ENCODE measurements at places on chromosomes 3 and 15.

DNA sequence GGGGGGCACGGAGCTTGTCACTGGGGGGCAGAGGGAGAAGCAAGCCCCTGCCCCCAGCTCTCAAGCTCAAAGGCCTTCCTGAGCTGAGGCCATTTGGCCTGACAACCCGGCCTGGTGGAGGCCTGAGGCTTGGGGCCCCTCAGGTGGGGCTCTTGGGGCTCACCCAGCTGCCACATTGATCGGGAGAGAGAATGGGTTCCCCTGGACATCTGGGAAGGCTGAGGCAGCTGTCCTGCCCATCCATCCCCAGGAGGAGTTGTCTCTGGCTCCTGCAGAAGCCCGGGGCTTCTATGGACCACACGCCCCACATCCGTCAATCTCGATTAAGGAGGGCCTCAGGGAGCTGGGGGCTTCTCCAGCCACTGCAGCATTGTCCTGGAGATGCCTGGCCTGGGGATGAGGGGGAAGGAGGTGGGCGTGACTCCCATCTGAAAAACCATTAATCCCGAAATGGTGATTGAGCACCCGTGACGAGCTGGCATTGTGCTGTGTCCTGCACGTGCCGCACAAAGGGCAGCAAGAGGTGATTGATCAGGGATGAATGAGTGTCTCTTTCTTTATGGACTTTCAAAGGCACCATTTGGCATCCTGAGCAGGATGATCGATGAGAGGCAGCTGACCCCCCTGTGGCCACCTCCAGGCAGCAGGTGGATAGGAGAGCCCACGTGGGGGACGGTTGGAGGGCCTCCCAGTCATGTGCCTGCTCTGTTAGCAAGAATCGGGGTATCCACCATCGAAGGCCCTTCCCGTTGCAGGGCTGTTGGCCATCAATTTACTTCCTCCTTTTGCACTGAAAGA, 17.2 kb upstream of the CRABP1 start:
- DNase-seq: no peak

DNA sequence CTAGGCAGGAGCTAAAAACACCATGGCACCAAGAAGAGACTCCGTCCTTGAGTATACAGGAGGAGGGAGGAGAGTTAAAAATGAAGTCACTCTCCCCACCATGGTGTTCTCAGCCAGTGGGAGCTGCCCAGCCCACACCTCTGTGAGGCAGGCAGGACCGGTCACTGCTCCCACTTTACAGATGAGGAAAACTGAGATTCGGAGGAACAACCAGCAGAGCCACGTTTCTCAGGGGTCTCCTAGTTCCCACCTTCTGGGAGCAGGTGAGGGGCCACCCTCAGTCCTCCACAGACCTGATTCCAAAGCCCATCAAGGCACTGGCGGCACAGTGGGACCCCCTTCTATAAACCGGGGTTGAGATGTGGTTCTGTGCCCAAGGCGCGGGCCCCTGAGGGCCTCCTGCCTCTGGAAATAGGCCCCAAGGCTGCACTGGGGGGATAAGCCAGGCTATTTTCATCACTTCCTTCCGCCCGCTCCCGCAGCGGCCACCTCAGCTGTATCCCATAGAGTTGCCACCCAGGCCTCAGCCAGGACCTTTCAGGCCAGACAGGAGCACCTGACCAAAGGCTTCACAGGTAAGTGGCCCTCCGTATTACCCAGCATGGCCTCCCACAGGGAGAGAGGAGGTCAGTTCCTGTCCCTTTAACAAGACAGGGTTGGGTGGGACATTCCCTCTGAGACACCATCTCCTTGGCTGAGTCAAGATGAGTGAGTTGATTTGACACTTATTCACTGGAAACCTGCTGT, at the start of gene GP9:
TSS of gene GP9 (plus strand) at position 504 of the 747 bp plus-strand sequence. CDS start 961 bp downstream, outside the sequence.
- no peak for DNase-seq

DNA sequence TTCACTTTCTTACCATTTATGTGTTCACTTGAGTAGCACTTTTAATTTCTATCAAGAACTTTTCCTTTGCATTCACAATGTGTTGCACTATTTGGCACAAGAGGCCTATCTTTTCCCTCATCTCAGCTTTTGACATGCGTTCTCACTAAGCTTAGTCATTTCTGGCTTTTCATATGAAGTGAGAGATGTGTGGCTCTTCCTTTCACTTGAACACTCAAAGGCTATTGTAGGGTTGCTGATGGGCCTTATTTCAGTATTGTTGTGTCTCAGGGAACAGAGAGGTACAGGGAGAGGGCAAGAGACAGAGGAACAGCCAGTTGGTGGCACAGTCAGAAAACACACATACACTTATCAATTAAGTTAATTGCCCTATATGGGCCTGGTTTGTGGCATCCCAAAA, 127.4 kb upstream of the MLF1 start:
- DNase-seq: no peak

GRCh38 chr3:195110647-195111318, 160.2 kb downstream of the XXYLT1 start:
- DNase-seq: no peak

DNA sequence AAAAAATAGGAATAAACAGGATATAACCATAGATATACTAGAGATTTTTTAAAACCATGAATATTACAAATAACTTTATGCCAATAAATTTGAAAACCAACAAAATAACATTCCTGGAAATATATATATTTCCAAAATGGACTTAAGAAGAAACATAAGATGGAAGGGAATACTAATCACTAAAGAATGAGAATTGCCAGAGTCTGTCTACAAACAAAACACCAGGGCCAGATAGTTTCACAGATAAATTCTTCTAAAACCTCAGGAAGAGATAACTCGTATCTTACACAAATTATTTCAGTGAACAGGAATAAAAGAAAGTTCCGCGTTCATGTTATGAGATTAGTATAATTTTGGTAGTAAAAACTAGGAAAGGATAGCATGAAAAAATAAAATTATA, 107.3 kb downstream of the HERC1 start:
- DNase-seq: no peak

DNA sequence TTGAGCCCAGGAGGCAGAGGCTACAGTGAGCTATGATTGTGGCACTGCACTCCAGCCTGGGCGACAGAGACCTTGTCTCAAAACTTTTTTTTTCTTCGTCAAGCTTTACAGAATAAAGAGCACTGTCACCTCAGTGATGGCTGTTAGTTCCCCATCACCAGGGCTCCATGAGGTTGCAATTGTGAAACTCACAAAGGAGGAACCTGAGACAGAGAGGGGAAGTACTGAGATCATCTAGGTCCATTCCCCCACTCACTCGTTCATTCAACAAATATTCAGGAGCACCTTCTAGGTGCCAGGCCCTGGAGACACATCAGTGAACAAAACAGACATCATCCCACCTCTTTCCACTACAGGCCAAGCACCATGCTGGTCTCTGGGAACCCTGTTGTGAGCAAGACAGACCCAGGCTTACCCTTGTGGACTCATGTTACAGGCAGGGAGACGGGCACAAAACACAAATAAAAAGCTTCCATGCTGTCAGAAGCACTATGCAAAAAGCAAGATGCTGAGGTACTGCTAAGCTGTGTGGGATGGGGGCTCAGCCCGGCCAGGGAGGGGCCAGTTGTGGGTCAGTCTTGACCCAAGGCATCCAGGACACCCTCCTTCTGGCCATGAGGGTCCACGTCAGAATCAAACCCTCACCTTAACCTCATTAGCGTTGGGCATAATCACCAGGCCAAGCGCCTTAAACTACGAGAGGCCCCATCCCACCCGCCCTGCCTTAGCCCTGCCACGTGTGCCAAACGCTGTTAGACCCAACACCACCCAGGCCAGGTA, 2.1 kb upstream of the RHO start:
- peak; percentile 67 for DNase-seq

DNA sequence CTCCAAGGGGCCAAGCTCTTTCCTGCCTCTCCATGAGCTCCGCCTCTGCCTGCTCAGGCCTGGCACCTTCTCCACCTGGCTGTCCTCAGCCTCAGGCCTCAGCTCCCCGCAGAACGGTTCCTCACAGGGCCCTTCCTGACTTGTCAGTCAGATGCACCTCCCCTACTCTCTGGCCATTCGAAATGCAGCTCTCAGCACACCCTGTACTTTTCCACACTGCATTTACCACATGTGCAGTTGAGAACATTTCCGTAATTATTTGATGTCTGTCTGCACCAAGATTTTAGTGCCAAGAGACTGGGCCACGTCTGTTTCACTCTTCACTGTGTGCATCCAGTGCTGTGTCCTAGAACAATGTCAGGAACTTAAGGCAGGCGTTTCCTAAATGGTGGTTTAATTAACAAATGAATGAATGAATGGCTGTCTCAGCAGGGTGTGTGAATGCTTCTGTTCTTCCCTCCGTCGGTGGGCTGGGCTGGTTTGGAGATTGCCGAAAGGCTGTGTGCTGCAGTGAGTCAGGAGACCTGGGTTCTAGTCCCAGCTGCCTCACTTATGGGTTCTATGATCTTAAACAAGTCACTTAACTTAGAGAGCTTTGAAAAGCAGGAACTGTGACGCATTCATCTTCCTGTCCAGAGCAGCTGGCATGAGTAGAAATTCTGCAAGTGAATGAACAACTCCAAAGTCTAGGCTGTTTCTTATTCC, 5.4 kb downstream of the MUC4 start:
- no peak for DNase-seq

GRCh38 chr3:58625196-58625824, 41.3 kb downstream of the FAM3D start:
- DNase-seq: no peak

DNA sequence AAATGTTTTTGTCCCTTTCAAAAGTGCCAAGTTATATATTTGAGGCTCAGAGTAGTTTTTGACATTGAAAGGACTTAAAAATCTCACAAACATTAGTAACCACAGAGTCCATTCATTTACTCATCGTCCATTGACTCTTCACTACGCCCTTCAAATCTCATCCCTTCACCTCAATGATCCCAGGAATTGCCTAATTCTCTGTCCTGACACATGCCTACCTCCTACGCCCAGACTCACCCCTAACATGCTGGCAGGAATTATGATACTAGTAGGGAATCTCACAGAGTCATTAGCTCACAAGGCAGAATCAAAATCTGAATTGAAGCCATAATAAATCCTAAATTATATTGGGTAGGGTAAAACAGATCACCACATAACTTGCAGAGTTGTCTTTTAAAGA, 410.1 kb downstream of the RAP2B start:
- no peak for DNase-seq

- DNase-seq: peak; percentile 34
These were observed 15.1 kb downstream of the EHD4 start for GRCh38 chr15:41957021-41957897.

DNA sequence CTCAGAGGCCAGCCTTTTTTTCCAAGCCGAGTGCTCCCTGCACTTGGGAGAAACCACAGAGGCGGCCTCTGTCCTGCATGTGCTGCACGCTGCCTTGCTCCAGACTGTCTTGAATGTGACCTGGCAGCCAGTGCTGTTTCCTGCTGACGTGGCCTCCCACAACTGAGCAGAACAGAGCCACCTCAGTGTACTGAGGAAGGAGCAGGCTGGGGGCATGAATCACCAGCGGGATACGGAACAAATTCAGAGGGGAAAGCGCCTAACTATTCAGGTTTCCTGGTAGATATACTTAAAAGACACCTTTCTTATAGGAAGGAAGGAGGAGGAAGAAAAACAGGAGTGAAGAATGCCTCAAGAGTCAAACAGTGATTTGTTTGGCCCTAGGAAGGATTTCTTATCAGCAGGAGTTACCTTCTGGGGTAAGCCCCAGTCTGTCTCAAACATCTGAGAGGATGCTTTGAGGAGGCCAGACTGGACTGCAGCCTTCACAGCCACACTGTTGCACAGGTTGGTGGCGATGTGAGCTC, 114.0 kb downstream of the FNDC3B start:
- no peak for DNase-seq

DNA sequence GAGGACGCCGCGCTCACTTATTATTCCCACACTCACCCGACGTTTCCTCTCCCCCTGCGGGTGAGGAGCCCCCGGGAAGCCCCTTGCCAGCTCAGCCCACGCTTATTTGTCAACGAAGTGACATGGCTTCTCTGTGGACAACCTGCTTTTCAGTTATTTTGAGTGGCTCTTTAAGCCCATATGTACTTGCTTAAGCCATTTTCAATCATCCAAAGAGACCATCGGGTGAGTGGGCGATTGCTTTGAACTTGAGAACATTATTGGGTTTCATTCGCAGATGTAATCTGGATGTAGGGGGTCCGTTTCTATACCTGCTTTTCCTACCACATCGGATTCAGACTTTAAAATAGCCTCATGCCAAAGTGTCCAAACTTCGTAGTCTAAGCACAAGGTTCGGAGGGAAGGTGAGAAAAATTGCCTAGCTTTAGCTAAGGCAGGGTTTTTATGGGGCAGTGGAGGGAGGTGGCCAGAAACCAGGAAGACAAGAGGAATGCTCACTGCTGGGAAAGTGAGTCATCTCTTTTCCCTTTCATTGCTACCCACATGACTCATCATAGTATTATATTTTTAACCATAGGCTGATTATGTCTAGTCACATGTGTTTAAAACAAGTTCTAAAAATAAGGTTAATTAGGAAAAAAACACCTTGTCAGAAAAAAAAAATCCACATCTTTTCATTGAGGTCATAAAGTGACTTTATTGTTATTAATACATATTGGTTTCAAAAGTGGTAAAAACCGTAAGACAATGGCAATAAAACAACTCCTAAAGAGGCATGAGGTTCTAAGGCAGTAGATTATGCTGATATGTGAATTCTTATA, 773.1 kb upstream of the NR2F2 start:
- DNase-seq: no peak
